ENCODE measurements at places on chromosomes 5 and 9.

DNA sequence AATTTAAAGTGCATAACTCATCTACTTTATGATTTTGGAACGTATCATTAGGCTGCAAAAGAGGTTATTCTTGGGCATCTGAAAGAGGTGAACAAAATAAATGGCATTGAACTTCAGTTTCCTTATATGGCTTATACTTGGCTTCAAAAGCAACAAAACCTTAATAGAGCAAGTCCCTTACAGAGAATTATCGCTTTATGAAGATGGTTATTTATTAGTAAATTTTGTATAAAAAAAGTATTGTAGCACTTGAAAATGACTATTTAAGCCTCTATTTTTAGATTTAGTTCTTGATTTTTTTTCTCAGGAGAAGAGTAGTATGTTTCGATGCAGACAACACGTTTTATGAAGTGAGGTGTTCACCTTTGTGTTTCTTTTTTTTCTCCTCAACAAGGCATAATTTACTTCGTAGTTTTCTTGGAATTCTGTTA, 2.0 kb downstream of the ERBIN start:
- DNase-seq: no peak

- DNase-seq: no peak
Observed at GRCh38 chr5:4720831-4721230, 419.3 kb upstream of the ADAMTS16 start.

GRCh38 chr9:85432599-85432998, 309.2 kb downstream of the AGTPBP1 start:
- DNase-seq: no peak

DNA sequence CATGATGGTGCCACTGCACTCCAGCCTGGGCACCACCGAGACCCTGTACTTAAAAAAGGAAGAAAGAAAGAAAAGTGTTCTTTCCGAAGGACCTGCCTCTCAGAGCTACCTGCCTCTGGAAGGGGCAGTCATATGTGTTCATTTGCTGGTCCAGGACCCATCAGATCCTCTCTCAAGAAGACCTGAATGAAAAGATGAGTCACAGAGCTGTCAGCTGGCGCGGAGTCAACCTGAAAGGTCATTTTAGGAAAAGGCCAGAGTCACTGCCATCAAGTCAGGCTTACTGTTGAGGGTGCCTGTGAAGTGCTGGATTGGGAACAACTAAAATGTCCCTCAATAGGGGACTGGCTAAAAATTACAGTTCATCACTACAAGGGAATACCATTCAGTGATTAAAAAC, 14.9 kb upstream of the HRH2 start:
- DNase-seq: no peak

DNA sequence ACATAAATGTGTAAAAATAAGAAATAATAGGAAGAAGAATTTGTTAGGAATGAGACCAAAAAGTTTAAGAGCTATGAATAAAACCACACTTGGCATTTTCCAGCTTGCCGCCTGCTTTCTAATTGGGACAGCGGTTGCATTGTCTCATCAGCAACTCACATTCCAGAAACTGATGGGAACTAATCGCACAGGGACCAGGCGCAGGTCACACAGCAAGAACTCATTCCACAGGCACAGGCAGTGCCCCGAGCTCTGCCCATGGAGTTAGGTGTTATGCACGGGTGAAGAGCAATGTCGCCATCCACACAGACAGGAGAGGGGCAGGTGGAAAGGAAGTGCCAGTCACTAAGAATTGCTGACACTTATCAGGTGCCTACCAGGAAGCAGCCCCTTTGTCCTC, 279.9 kb downstream of the NSG2 start:
- DNase-seq: no peak

GRCh38 chr5:60722416-60722815, 22.4 kb upstream of the DEPDC1B start:
- DNase-seq: no peak

DNA sequence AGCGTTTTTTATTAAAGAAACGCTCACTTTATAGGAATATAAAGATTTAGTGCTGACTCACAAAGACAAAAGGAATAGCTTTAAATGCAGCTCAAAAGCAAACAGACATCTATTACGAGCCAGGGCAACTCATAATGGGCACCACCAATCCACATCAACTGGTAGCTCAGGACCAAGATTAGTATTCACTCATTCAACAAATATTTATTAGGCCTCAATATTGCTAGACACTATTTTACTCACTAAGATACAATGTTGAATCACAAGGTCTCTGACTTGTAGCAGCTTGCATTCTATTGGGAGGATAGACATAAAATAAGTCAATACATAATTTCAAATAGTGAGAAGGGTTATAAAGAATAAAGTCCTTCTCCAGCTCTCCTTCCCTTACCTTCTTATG, 8.0 kb upstream of the MAN2A1 start:
- DNase-seq: no peak

DNA sequence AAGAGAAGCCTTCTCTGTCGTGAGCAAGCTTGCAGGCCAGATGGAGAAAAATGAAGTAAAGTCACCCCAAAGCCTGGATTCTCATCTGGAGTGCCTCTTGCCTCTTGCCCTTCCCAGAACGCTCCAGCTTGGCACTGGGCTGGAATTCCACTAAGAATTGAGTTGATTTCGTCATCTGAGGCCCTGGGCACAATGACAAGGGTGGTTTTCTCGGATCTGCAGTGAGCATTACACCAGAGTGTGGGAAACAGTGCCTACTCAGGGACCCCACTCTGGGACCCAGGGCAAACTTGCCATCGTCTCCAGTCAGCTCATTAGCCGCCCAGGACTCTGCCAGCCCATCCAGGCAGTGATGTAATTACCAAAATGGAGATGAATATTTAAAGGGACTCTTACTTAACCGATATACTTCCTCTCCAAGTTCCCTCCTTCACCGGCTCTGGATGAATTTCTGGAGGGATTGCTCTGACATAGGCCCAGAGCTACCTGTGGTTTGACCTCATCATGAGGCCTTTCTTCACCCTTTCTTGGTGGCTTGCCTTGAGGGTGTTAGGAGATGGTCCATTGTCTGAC, 44.7 kb upstream of the LCP2 start:
- no peak for DNase-seq

GRCh38 chr5:178777520-178777919, 47.1 kb upstream of the ZNF354A start:
- DNase-seq: no peak
